ENCODE measurements at places on chromosomes 5 and 9. TPM values are rescaled to one million over a fixed set of nuclear protein-coding genes. Genes with fewer than 3 reads are reported as not detected.

OR1J2 gene
- not detected for total RNA-seq

FRMPD1 gene
- 0.66 TPM for total RNA-seq

GAPT gene
- not detected for total RNA-seq

- no peak for DNase-seq
Measured at GRCh38 chr5:17187786-17188170, 29.7 kb upstream of the BASP1 start.

DNA sequence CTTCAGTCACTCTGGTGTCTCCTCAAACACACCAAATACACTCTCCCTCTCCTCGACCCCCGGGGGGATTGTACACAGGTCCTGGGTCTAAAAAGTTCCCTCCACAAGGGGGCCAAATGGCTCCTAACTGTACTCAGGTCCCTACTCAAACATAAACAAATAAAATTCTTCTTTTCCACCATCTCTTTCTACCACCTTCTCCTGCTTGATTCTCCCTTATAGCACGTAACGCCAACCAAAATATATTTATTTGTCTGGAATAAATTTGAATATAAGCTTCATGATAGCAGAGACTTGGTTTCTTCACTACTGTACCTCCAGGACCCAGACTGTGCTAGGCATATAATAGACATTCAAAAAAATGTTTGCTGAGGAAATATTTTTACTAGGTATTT lies 21.4 kb downstream of the ZNF608 start:
- no peak for DNase-seq

DNA sequence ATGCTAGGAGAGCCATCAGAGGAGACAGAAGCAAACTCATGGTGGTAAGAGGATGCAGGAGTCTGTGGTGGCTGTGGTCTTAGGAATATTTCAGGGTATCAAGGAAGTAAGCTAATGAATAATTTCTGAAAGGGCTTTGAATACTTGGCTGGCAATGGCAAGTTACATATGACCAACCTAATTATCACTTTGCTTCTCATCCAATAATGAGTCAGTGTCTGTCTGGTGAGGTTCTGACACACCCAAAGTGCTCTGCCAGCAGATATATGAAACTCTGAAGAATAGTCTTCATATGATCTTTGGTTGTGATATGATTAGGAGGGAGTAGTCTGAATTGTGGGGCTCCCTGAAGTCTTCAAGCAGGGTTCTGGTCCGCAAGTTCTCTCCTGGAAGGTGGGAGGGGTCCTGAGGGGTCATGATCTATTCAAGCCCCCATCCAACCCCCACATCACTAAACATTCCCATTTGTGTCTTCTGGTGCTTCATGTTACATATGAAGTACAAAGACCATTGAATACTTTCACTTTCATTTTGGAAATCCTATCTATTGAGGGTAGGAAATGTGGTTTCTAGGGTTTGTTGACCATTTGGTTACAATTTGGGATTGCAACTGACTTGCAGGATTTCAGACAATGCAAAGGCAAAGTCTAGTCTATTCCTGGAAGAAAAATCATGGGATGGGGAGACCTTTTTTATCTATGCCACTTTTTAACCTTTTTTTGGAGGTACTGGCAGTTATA lies 199.9 kb upstream of the CDKN2B start:
- no peak for DNase-seq

DNA sequence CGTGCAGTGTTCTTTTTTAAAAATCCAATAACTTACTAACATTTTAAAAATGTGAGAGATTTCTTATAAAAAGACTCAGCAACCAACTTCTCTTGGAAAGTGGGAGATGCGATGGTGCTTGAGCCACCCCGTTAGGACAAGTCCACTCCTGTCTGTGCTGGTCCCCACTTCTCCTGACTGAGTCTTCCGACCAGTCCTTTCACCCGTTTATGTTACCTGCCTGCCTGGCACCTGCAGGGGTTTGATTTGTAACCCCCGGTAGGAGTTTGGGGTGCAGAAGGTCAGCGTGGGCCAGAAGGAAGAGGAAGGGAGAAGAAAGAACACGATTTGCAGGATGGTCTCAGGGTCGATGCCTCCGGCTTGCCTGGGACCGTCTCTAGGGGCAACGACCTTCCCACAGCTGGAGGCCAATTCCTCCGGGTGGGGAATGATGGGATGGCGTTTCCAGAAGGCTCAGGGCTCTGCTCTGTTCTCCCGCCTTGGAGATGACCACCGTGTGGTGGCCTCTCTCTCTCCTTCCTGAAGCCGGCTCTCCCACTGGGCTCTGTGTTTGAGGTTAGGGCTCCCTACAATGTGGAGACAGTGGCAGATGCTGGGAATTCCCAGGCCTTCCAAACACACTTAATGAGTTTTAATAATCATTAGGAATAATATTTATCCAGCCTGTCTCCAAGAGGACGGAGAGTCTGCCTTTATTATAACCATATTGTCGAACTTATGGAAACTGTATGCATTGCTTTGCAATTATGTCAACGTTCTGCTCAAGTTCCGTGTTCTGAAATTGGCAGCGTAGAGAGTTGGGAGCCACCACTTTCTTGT lies 14.8 kb downstream of the COL27A1 start:
- DNase-seq = no peak

GRCh38 chr9:122857815-122858214 lies 29.4 kb upstream of the PDCL start:
- DNase-seq = no peak
